ENCODE measurements at places on chromosomes 4 and X. TPM values are rescaled to one million over a fixed set of nuclear protein-coding genes. Genes with fewer than 3 reads are reported as not detected.

Gene SYTL5
- total RNA-seq: under 0.01 TPM

Gene TEX13C
- total RNA-seq: not detected

Gene TEX13B
- not detected for total RNA-seq

Gene SRPK3
- 0.17 TPM for total RNA-seq

Gene SPANXD
- total RNA-seq: not detected
